ENCODE measurements at places on chromosomes 4 and X.

DNA sequence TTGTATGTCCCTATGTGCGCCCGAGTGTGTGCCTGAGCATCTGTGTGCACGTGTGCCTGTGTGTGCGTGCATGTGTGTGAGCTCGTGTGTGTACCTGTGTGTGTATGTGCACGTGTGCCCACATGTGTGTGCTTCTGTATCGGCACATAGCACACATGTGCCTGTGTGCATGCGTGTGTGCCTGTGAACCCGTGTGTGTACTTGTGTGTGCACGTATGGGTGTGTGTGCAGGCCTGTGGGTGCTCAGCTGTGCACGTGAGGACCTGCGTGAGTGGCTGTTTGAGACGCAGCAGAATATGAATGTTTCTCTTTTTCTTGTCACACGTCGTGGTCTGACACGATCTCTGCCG is 4.3 kb downstream of the AKAP17A start:
- DNase-seq, result no peak

DNA sequence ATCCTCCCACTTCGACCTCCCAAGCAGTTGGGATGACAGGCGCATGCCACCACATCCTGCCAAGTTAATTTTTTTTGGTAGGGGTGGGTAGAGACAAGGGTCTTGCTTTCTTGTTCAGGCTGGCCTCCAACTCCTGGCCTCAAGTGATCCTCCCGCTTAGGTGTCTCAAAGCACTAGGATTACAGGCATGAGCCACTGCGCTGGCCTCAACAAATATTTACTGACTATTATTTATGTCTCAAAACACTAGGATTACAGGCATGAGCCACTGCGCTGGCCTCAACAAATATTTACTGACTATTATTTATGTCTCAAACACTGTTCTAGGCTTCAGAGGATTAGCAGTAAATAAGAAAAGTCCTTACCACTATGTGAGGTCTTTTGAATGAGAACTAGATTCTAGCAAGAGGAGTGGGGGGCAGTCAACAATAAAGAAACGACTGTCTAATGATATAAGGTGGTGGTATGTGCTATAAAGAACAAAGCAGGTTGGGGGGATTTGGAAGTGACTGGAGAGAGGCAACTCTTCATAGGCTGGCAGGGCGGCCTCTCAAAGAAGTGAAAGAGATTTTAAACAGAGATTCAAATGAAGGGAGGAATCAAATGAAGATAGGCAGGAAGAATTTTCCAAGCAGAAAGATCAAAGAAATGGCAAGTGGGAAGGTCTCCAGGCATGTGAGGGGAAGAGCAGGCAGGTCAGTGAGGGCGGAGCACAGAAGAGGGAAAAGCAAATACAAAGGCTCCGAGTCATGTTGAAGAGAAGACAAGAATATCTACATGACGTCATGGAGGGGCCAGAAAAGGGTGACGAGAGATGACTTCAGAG is 12.7 kb upstream of the ACSL1 start:
- DNase-seq, result no peak

DNA sequence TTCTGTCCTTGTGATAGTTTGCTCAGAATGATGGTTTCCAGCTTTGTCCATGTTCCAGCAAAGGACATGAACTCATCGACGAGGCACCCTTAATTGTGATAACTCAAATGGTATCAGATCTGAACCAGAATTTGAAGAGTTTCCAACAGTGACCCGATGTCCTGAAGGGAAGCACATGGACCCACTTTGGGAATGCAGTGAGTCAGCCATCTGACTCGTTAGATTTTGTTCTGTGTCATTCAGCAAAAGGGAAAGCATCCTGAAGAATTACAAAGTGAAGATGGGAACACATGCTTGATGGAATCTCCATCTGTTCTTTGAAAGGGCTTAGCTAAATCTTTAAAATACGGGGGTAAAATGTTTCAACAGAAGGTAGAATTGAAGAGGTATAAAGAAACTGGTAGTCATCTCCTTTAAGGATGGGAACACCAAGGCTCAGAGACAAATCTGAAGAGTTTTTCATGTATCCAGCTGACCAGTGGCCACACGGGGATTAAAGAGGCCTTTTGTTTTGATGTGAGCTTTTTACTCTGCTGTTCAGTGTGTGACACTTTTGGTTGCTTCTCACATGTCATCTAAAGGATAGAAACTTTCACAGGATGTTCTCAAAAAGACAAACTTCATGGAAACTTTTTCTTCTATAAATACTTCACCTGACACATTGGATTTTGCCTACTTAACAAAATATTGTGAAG is 393.8 kb downstream of the INPP4B start:
- no peak for DNase-seq

GRCh38 chr4:23890369-23891063 is 669 bp upstream of the PPARGC1A start:
- DNase-seq, result no peak

DNA sequence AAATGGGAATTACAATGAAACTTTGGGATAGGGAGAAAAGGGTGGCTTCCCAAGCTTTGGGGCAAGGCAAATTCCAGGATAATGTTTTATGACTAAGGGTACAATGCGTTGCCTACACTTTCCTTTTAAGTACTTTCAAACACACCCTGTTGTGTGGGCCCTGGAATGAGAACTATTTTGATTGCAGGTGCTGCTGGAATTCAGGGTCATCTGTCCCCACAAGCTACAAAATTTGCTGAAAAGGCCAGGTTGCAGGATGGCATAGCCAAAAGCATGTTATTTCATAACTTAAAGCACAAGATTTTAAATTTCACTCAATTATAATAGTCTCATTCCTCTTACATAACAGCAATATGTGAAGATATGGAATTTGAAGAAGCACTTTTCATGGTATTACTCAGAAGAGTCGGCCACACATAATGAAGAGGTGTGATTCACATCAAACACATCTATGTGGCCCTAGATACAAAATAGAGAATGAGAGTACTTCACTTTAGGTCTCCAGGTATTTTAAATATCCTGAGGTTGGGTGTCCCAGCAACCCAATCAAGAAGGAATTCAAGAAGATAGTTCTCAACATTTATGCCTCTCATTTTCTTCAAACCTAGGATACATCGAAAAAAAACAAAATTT is 89.3 kb downstream of the APBB2 start:
- peak; percentile 82 for DNase-seq
